Stimulated activated CD4-positive, alpha-beta T cell treated with anti-CD3 and anti-CD28 coated beads, Interleukin-1b, Interleukin-23, amount 100 ng/mL, for 1 hour (primary cell): ENCODE measurements at places on chromosomes 4 and X.

DNA sequence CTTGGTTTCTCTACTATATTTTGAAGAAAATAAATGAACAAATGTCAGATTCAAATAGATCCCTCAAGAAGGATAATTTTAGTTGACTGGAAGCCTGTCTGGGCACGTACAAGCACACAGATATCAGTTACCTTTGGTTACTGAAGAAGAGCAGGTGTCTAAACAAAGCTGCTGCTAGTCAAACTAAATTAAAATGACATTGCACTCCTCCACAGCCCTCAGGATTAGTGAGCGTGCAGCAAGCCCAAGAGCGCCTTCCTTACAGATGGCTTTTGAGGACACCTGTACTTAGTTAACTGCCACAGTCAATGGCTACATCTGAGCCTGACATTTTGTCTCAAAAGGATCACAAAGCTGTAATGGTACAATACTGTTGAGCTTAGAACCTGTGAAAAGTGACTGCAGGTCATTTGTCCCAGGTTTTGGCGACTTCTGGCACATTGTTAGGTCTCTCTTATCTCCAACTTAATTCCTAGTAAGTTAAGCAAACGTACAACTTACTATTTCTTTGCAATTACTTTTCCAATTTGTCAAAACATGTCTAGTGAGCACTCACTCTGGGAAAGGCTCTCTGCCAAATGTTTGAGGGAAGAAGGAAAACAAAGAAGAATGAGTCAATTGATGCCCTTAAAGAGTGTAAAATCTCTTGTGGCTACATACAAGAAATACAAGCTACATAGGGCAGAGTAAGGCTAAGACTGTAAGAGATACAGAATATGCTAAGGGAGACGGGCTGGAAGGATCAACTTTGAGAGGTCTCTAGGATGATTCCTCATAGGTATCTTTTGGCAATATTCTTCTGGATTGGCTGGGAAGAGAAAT lies 25.6 kb upstream of the DAPP1 start:
- no peak for DNase-seq

- DNase-seq, result no peak
These were observed 87.6 kb downstream of the JAKMIP1 start for GRCh38 chr4:6112606-6113290.

DNA sequence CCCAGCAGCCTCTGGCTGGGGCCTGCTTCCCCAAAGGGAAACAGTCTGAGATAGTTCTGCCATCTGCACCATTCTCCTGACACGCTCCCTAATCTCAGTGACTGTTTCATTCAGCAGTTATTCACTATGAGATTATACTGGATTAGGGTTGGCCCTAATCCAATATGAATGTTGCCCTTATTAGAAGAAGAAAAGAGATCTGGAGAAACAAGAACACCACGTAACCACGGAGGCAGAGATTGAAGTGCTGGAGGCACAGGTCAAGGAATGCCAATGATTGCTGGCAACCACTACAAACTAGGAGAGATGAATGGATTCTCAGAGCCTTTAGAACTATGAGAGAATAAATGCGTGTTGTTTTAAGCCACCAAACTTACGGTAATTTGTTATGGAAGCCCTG lies 7.4 kb downstream of the ACOX3 start:
- DNase-seq, result no peak

- DNase-seq, result no peak
These were observed 2.4 kb downstream of the CXXC4 start for GRCh38 chr4:104492183-104492771.

GRCh38 chrX:13419276-13419675 lies 99.4 kb upstream of the ATXN3L start:
- no peak for DNase-seq

DNA sequence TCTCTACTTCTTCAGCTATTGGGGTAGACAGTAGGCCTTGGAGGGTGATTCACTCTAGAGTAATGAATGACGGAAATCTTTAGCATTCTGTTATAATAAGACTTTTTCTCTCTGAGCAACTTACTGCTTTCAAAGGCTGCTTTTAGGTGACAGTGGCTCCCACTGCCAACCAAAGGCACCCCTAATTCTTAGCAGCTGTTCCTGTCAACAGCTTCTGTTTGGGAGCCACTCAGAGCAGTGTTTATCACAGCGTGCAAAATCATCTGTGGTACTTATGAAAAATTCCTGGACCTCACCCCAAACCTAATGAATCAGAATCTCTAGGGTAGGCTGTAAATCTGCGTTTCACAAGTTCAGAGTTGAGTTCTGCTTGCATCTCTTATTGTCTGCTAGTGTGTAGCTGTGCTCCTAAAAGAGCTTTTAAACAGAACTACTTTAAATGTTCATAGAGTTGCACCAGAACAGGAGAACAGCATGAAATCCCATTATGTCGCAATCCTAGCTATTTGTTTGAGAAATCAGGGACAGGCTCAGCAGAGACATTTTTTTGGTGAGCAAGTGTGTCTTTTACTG lies 52.8 kb upstream of the POU4F2 start:
- DNase-seq, result no peak

GRCh38 chrX:19334945-19335626 lies 8.6 kb upstream of the PDHA1 start:
- DNase-seq, result no peak

GRCh38 chr4:153497091-153497531 lies 31.0 kb downstream of the TMEM131L start:
- DNase-seq, result no peak

- no peak for DNase-seq
These were observed 876.6 kb upstream of the GRID2 start for GRCh38 chr4:91427171-91427570.

- no peak for DNase-seq
These were observed 219.0 kb upstream of the EMCN start for GRCh38 chr4:100736641-100737451.

- DNase-seq, result no peak
These were observed 13.2 kb upstream of the IL13RA2 start for GRCh38 chrX:115030625-115031024.

GRCh38 chr4:123216543-123216942 lies 180.1 kb upstream of the SPRY1 start:
- DNase-seq, result no peak

- DNase-seq, result no peak
These were observed 5.3 kb downstream of the DIAPH2 start for GRCh38 chrX:96689991-96690390.

DNA sequence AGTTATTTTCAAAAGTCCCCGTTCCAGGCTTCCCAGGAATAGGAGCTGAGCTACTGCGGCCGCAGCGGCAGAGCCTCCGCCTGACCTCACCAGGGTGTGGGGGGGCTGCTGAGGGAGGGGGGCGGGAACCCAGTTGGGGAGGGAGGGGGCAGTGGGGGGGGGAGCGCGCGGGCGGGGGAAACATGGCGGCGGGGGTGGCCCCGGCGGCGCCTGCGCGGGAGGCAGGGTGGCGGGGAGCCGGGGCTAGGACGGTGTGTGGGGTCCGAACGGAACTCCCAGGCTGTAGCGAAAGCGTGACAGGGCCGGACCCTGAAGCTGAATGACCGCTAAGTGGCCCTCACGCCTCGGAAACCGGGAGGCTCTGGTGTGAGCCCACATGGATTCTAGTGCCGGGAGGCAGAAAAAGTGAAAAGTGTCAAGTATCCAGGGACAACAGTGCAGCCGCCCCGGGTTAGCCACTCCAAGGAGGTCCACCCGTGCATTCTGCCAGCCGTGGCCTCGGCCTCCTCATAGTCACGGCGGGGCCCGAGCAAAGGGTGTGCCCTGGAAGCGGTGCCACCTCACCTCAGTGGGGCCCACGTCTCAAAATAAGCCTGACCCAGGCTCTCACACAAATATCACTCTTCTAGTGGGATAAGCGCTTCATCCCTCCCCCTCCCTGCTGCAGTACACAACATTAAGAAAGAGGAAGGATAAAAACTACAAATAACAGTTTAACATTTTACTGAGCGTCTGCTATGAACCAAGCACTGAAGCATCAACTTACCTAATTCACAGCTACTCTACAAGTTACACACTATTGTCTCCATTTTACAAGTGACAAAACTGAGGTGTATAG lies at the start of gene KLHL13:
TSS of gene KLHL13 (minus strand) at position 98 of the 838 bp plus-strand sequence. CDS start 88,337 bp downstream, outside the sequence.
- no peak for DNase-seq

DNA sequence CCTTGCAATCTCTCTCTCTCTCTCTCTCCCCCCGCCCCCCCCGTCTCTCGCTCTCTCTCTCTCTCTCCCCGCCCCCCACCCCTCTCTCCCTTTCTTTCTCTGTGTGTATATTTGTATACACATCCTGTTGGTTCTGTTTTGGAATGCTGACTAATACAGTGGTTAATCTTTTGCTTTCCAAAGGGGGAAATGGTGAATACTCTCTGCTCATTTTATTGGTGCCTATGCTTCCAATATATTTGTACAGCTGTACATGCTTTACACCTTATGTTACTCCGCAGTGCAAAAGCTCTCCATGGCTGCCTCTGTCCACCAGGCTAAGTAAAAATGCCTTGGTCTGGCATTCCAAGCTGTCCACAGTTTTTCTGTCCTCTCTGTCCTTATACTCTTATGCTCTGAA lies 158.8 kb downstream of the RBMX2 start:
- no peak for DNase-seq

DNA sequence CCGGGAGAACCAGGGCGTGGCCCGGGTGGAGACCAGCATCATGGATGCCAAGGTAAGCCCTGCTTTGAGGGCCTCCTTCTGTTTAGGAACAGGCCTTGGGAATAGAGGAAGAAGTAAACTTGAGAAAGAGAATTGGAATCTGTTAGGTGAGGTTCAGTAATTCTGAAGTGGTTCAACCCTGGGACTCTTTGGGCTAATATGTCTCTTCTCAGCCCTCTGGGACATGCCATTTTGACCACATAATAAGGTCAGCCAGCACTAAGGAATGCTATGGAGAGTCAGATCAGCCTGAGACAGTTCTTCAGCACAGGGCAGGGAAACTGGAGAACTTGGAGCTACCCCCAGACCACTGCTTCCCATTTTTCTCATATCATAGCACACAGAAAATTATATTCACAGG lies 63.3 kb upstream of the PRPS1 start:
- no peak for DNase-seq

DNA sequence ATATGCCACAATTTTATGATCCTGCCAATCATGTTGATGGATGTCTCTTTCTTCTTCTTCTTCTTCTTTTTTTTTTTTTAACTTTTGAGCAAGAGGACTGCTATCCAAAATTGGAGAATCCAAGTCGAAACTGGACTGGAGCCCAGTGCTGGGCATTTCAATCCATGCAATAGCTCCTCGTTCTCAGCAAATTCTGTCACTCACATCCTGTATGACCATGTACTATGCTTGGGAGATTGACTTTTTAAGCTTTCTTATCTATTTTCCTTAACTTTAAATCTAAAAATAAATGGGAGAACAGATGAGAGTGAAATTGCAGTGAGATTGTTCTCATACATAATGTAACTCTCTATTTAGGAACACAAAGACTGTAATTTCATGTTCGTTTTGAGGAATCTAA lies 123.0 kb upstream of the PUDP start:
- no peak for DNase-seq

DNA sequence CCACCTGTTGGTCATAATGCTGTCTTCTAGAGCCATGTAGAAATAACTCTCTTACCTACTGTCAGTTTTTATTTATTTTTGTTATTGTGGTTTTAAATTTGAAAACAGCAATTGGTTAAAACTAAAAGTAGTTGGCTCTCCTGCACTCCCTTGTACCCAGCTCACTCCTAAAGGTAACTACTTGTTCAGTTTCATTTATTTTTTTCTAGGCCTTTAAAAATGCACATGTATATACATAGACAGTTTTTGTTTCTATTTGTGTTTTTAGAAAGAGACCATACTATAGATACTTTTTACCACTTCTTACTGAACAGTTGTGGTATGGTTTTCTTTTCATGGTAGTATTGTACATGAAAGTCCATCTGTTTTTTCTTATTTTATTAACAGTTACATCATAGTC lies 16.8 kb downstream of the SMAD1 start:
- DNase-seq, result no peak

- no peak for DNase-seq
These were observed 2092.4 kb upstream of the TENM3 start for GRCh38 chr4:180150818-180151217.

- no peak for DNase-seq
These were observed 35.3 kb upstream of the CXCL8 start for GRCh38 chr4:73705056-73705432.

- no peak for DNase-seq
These were observed 466.3 kb upstream of the HS3ST1 start for GRCh38 chr4:11894977-11895376.
